ENCODE measurements at places on chromosomes 4 and X.

DNA sequence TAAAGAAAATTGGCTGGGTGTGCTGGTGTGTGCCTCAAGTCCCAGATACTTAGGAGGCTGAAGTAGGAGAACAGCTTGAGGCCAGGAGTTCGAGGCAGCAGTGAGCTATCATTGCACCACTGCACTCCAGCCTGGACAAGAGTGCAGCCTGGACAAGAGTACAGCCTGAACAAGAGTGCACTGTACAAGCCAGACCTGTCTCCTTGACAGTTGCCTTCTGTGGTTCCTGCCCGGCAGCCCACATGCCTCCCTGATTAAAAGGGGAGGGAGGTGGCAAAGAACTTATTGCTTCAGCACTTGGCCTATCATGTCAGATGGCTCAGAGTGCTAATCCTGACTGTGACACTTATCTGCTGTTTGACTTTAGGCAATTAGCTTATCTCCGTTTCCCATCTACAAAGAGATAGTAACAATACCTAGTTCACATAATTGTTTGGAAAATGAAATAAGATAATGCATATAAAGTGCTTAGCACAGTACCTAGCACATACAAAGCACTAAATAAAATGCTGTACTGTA lies 249.1 kb downstream of the DCLK2 start:
- DNase-seq = no peak

GRCh38 chr4:140152013-140152703 lies 1.8 kb downstream of the MAML3 start:
- DNase-seq = peak; percentile 82

- DNase-seq = no peak
Observed at GRCh38 chr4:53804719-53805118, 213.4 kb upstream of the LNX1 start.

DNA sequence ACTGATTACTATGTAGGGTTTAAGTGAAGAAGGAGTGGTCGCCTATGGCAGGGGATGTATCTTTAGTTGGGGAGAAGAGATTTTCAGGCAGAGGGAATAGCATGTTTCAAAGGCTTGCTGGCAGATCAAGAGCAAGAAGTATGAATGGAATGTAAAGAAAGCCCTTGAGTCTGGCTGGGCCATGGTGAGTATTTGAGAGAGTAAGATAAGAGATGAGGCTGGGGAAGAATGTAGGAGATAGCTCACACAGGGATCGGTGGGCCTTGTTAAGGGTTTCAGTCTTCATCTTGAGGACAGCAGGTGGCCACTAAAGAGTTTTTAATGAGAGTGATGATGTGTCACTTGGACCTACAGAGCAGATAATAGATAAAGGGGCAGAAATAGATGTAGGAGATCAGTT lies 319.1 kb upstream of the RPS6KA3 start:
- DNase-seq = no peak

GRCh38 chrX:18757956-18758932 lies 50.8 kb downstream of the PPEF1 start:
- DNase-seq = no peak

GRCh38 chr4:73251384-73251783 lies 7.2 kb downstream of the ANKRD17 start:
- DNase-seq = no peak

GRCh38 chr4:107035819-107036583 lies at the start of gene DKK2:
Gene DKK2 (minus strand): TSS chr4:107036313. CDS start chr4:107035591, 722 bp downstream.
- DNase-seq = no peak

DNA sequence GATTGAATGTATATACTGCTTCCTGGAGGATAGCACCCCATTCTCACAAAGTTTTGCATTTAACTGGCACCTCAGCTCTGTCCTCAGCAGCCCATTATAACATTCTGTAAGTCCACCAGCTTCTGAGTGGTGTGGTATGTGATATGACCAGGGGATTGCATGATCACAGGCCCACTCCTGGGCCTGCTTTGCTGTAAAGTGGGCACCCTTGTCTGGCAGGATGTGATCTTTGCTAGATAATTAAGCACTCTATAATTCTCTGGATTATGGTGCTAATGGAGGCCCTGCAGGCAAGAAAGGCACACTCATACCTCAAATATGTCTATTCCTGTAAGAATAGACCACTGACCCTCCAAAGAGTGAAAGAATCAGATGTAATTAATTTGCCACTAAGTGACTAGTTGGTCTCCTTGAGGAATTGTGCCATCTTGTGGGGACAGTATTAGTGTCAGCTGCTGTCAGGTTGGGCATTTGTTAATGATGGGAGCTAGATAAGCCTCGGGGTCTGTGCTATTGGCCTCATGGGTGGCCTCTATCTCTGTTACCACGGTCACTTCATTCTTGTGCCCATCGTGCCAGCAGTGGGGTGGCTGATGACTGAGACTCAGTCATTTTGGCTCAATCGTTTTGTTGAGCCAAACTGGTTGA lies 2.2 kb upstream of the CFI start:
- no peak for DNase-seq

GRCh38 chr4:165553221-165553810 lies 174.5 kb downstream of the CPE start:
- no peak for DNase-seq

DNA sequence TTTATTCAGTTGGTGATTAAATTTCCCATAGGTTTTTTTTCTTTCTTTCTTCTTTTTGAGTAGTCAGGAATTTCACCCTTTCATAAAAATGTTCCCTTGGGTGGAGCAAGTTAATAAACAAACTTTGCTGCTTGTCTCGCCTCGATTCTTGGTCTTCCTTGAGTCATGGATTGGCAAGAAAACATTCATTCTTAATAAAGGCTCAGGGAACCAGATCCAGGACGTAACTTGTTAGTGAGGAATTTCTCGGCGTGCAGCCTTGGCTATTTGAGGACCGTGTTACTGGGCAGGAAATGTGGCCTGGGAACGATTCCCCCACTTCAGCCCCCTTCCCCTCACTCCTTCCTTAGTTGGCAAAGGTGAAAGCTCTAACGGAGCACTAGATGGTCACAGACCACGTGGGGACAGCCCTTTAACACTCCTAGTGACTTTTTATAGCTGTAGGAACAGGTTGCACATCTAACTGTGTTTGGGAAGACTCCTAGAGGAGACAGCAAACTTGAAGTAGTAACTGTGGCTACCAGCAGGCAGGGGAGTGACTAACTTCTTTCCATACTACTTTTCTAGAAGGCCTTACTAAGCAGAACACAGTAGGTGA lies 106.8 kb downstream of the UCHL1 start:
- DNase-seq = no peak

DNA sequence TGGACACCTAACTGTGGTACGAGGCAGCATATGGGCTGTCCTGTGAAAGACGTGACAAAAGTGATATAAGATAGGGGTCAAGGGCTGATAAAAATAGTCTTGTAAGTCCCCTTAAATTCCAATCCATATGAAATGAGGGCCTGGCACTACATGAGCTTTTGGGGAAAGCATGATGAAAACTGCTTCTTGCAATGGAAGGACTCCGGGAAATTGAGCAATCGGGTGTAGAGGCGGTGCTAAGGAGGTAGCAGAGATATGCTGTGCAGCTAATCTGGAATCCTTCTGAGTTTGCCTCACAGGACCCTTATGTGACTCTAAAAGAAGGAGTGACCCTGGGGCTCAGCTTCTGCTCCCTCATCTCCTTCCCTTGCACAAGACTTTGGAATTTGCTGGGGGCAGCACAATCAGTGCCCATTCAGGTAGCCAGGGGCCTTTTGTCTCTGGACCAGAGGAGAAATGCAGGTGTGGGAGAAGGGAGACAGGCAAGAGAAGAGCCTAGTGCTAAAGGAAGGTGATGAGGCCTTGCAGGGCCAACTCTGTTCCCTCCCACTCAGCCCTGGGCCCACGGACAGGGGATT lies 12.8 kb downstream of the CLDN2 start:
- DNase-seq = no peak

DNA sequence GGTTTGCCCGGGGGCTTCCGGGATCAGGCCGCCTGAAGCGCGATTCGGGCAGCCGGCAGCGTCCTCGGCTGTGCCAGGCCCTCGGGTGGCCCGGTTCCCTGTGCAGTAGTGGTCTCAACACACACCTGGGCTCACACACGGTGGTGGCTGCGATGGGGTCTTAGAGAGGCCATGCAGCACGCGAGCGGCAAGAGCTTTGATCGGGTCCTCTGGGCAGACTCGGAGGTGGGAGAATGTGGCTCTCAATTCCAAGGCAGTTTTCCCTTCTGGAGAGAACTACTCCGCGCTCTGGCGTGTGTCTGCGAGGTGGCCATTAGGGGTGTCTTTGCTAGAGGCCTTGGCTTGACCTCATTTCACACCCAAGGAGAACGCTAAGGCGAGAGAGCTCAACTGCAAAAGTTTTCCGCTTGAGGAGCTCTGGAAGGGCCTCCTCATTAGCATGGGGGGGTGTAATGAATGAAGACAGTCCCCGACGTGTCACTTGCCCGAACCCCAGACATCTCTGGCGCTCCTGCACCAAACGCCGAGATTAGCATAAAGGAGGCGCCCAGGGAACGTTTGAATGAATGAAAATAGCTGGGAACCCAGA lies 771 bp upstream of the RBPJ start:
- DNase-seq = peak; percentile 49

- DNase-seq = no peak
Observed at GRCh38 chr4:38696697-38697096, 32.7 kb downstream of the KLF3 start.

- DNase-seq = no peak
Observed at GRCh38 chrX:130810561-130810960, 92.4 kb downstream of the ENOX2 start.

- DNase-seq = no peak
Observed at GRCh38 chrX:23821847-23822246, 38.9 kb downstream of the SAT1 start.

DNA sequence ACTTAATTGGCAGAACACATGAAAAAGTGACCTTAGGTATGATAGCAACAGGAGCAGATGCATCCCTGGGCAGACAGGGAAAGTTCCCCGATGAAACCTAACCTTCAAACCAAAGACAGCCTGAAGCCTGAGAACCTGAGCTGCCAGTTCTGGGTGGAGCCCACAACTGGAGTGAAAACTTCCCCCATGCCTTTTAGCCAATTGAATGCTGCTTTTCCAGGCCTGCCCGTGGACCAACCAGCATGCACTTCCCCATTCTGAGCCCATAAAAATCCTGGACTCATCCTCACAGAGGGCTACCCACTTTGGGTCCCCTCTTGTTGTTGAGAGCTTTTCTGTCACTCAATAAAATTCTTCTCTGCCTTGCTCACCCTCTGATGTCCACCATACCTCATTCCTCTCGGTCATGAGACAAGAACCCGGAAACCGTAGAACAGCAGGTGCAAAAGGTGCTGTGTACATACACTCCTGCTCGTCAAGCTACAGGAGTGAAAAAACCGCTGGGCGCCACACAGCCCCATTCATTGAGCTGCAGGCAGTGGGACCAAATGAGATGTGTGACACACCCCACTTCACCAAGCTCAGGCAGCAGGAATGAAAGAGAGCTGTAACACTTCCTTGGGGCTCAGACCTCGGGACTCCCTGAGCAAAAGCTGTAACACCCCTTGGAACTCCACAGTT lies 13.9 kb upstream of the SLC7A11 start:
- DNase-seq = no peak

DNA sequence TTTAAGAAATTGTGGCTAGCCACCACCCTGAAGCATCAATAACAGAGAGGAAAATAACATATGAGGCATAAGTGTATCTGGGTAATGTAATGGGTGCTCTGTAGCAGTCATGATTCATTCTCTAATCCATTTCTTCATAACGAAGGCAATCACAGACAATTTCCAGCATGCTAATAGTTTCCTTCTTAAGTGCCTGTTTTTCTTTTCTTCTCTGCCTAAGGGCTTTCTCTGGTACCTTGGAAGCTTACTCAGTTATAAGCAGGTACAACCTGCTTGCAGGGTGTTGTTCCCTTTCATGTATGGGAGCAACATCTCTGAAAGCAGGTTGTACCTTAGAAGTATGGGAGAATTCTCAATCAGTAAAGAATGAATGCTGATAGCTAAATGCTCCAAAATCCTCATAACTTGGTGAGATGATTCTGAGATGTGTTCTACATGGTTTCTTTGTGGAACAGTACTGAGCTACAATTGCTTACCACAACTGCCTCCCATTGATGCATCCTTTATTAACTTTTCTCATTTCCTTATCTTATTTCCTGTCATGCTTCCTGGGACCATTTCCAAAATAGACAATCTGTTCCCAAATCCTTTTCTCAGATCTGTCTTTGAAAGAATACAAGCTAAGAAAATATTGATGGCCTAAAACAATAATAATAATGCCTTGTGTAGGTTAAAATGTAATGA lies 247.6 kb downstream of the PAPSS1 start:
- no peak for DNase-seq

- DNase-seq = no peak
Observed at GRCh38 chr4:530017-530781, 31.2 kb downstream of the PIGG start.

Measured in activated naive CD4-positive, alpha-beta T cell (primary cell).